Activated CD8-positive, alpha-beta T cell treated with anti-CD3 and anti-CD28 coated beads for 36 hours (primary cell): ENCODE measurements at places on chromosomes 4 and X. TPM values are rescaled to one million over a fixed set of nuclear protein-coding genes. Genes with fewer than 3 reads are reported as not detected.

DNA sequence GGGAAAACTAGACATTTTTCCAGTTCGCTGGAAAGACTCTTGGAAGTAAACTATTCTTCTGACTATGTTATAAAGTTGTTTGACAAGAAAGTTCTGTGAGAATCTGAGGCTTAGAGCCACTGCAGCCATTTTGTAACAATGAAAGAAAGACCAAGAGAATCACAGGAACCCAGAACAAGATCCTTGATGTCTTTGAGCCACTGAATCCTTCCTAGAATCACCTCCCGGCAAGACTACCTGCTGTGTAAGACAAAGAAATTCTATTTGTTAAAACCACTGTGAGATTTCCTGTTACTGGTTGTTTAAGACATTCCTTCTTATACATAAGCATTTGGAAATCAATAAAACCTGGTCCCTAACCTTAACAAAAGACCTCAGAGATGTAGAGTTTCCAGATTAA, 175.7 kb upstream of the RASGEF1B start:
- no peak overlapping the region for H3K27ac ChIP-seq
- no peak overlapping the region for H3K4me3 ChIP-seq
- H3K4me1 ChIP-seq: peaks cover 57% of the 10 kb centered on the region
- no peaks in the 10 kb centered on the region for H3K27me3 ChIP-seq
- DNase-seq: no peak

DNA sequence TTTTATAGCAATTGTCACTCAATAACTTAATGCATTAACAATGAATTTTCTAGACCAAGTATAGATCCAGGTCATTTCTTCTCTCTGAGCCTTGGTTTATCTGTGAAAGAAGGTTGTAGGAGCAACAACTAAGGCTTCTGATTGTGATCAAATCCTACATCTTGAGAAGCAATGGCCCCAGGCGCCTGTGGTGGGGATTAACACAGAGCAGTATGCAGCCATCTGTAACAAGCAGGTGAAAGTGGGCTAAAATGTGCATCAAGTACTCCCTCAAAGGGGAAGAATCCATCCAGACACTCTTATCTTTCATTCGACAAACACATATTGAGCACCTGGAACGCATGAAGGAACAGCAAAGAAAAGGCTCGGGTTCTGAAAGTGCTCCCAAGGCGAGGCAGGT, 19.1 kb upstream of the SETD7 start:
- H3K27ac ChIP-seq: no peak overlapping the region
- no peak for DNase-seq
- no peaks in the 10 kb centered on the region for H3K4me1 ChIP-seq
- H3K27me3 ChIP-seq: no peaks in the 10 kb centered on the region
- H3K4me3 ChIP-seq: no peak overlapping the region
- H3K36me3 ChIP-seq: no peaks in the 10 kb centered on the region

DNA sequence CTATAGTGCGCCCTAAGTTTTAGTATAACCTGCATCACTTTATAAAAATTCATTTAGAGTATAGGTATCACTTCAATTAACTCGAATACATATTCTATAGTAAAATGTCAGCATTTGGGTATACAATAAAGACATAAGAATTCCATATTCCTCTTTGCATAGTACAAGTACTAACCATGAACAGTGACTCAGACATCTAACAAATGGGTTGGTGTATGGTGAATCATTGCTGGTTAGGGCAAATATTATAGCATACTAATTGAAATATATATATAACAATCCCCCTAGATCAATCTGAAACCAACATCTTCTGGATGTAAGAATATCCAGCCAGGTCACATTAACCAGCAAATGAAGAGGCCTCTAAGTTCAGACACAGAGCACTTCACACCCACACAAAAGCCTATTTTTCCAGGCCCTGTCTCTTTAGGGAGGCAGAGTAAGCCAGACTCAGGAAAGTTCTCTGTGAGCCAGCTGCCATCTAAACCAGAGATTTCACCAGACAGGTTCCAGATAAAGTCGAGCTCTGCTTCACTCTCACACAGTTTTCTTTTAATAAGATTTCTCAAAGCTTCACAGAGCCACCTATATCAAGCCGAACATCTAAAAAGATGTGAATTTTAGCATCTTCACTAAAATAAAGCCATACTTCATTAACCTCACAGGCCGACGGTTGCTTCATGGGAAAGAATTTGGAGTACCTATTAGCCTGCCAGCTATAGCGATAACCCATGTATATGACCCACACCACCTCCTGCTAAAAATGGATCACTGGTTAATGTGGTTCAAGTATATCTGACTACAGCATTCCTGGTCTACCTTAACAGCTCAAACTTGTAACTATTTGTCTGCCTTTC, 200.0 kb upstream of the FTHL17 start:
- no peak overlapping the region for H3K27ac ChIP-seq
- no peak for DNase-seq
- H3K36me3 ChIP-seq: no peaks in the 10 kb centered on the region

DNA sequence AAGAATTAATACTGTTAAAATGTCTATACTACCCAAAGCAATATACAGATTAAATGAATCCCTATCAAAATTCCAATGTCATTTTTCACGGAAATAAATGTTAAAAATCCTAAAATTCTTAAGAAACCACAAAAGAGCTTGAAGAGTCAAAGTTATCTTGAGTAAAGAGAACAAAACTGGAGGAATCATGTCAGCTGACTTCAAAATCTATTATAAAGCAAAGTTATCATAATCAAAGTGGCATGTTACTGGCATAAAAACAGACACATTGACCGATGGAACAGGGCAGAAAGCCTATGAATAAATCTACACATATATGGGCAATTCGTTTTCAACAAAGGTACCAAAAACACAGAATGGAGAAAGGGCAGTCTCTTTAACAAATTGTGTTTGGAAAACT, 579.0 kb downstream of the INPP4B start:
- no peak overlapping the region for H3K4me3 ChIP-seq
- peaks cover 70% of the 10 kb centered on the region for H3K4me1 ChIP-seq

GRCh38 chr4:68736813-68737212, 66.4 kb upstream of the UGT2B15 start:
- H3K27ac ChIP-seq: no peak overlapping the region
- H3K36me3 ChIP-seq: no peaks in the 10 kb centered on the region
- H3K27me3 ChIP-seq: no peaks in the 10 kb centered on the region
- H3K4me3 ChIP-seq: no peak overlapping the region

DNA sequence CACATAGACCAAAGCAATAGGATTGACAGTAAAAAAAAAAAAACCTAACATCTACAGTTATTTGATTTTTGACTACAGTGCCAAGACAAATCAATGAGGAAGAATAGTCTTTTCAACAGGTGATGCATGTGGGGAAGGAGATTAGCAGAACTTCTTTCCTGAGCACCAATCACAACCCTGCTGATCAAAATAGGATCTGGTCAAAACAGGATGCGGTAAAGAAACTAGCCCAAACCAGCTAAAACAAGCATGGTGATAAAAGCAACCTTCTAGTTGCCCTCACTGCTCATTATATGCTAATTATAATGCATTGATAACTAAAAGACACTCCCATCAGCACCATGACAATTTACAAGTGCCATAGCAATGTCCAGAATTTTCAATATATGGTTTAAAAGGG, 667.5 kb downstream of the GRXCR1 start:
- no peak overlapping the region for H3K27ac ChIP-seq
- no peaks in the 10 kb centered on the region for H3K27me3 ChIP-seq
- H3K4me1 ChIP-seq: no peaks in the 10 kb centered on the region
- no peak overlapping the region for H3K4me3 ChIP-seq
- DNase-seq: no peak

The WNK3 gene
- total RNA-seq: 0.47 TPM

The PRSS12 gene
- not detected for total RNA-seq

The BDH2 gene
- total RNA-seq: 17.0 TPM
